AG04449 (cell line): ENCODE measurements at places on chromosomes 7 and 10.

GRCh38 chr7:19368491-19368925 is 223.3 kb upstream of the FERD3L start:
- DNase-seq, result no peak

DNA sequence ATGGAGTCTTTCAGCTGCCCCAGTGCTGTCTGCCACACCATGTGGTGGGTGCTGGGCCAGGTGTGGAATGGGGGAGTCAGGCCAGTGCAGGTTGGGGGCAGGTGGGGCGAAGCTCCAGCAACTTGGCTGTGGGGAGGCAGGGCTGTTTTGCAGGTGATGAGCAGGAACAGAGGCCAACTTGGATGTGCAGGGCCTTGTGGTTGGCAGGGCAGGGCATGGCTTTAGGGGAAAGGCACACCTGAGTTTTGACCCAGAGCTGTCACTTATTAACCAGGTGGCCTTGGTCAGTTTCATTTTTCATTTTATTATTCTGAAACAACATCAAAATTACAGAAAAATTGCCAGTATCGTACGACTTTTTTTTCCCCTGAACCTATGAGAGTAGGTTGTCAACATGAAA is 1.1 kb upstream of the SFTPA2 start:
- no peak for DNase-seq

DNA sequence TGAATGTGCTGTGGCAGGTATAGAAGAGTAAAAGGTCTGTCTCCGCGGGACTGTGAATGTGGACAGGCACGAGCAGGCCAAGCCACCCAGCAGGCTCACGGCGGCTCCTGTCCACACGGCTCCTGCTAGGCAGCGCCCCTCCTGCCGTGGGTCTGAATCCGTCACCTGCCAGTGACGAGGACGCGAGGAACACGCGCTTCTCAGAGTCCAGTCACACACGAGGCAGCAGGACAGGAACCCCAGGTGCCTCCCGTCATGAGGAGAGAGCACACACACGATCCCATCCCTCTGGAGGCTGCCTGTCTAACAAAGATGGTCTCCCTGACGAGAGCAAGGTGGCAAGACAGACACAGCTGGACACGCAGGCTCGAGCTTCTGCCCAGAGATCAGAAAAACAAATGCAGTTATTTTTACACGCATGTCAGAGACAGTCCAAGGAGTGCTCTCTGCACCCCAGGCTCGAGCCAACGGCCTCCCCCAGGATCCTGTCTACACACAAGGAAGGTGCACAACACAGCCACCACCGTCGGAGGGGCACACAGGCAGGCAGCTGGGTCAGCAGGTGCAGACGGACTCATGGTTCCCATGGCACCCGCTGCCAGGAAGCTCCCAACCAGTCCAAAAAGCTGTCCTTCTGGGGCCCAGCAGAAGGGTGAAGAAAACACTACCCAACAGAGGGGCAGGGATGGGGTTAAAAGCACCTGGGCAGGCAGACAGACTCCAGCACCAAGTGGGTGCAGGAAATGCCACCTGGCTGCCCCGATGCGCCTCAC is 103.2 kb downstream of the MAD1L1 start:
- DNase-seq, result no peak

GRCh38 chr10:93461109-93461806 is 20.9 kb downstream of the MYOF start:
- DNase-seq, result no peak

DNA sequence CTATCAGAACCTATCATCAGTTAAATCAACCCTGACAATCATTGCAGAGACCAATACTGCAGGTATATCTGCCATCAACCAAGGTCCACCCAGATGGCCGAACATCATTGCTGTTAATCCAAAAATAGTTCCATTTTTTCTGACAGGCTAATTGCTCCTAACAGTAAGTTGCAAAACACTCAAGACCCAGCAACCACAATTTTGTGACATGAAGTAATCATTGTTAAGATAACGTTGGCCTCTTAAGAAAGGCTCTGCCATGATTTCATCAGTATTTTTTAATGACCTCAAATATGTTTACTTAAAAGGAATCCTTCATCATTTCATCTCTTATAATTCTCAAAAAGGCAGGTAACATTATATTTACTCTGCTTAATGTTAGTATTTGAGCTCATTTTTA is 553.4 kb upstream of the POM121L12 start:
- DNase-seq, result no peak

DNA sequence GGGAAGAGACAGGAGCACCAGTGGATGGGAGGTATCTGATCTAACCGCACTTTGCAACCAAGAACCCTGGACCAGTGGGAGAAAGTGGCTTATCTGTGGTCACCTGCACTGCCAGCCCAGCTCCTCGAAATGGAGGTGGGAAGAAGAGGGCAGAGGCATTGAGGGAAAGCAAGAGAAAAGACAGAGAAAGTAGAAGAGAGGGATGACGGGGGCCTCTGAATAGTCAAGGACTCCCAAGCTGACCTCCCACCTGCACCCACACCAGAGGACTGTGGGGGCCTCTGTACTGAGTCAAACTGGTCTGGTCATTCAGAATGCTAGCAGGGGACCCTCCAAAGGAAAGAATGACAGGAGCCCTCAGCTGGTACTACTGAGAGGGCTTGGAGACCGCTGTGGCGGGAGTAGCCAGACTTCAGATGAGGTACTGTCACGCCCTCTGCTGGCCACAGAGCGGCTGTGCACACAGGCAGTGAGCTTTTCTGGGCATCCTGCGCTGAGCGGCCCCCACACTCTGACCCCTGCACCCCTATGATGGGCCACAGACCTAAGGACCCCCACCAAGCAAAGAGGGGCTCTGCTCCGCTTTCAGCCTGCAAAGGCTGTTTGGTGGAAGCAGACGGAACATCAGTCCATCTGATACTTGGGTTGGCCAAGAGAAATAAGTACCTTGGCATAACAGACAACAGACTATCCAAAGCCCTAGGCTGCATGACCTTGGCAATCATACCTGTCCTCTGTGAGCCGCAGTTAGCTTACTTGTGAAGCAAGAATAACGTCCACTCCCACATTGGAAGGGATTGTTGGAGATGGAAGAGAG is 112.9 kb downstream of the COL13A1 start:
- DNase-seq, result no peak

- no peak for DNase-seq
Measured at GRCh38 chr7:47693216-47693615, 111.3 kb upstream of the TNS3 start.

DNA sequence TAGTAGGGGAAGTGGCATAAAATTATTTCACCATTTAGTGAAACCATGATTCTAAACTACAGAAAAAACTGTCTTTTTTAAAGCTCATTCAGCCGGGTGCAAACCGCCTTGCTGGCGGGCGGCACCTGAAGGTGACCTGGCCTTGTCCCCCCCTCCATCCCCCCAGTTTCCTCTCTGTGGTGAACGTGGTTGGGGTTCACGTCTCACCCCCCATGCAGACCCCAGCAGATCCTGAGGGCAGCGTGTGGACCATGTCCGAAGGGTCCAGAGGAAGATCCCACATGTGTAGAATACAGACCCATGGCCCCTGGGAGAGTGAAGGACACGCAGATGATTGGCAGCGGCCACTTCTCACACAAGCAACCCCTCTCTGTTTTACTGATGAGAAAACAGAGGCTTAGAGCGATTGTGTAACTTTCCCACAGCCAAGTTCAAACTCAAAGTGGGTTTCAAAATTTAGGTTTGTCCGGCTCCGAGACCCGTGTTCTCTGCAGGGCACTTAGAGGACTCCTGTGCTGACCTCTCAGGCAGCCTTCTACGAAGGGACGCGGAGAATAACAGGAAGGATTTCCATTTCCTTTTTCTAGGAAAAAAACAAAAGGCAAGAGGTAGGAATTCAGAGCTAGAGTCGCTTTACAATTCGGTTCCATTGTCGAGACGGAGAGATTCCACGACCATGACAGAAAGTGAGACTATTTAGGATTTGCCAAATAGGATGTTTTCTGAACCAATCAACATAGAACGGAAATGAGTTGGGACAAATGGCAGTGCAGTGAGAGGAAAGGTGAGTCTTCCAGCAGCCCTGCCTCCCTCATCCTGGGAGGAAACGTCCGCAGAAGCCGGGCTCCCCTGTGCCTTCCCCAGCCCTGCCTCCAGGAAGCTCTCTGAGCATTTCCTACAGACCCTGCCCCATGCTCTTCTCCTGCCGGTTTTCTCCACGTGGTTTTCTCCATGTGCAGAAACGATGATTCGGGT is 67.6 kb upstream of the PITRM1 start:
- no peak for DNase-seq
